T-helper 17 cell (primary cell): ENCODE measurements at places on chromosomes 13 and 19. TPM values are rescaled to one million over a fixed set of nuclear protein-coding genes. Genes with fewer than 3 reads are reported as not detected.

DNA sequence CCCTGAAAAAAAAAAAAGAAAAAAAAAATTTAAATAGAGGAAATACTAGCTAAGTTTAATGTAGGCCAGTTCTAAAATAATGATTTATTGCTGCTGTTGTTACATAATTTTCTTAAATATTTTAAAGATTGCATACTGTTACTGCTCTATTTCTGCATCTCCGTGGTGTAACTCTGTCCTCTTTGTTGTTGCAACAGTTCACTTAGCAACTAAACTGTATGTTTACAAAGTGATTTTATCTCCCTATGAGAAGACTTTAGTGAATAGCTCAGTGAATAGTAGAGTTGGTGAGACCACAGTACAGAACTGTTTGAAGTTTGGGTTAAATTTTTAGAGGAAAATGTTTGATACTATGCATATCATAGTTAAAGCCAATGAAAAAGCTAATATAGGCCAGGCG, 19.4 kb downstream of the BRCA2 start:
- H3K27ac ChIP-seq, result no peak overlapping the region
- H3K27me3 ChIP-seq, result no peaks in the 10 kb centered on the region
- peaks cover 2% of the 10 kb centered on the region for H3K36me3 ChIP-seq
- H3K4me1 ChIP-seq, result no peaks in the 10 kb centered on the region

DNA sequence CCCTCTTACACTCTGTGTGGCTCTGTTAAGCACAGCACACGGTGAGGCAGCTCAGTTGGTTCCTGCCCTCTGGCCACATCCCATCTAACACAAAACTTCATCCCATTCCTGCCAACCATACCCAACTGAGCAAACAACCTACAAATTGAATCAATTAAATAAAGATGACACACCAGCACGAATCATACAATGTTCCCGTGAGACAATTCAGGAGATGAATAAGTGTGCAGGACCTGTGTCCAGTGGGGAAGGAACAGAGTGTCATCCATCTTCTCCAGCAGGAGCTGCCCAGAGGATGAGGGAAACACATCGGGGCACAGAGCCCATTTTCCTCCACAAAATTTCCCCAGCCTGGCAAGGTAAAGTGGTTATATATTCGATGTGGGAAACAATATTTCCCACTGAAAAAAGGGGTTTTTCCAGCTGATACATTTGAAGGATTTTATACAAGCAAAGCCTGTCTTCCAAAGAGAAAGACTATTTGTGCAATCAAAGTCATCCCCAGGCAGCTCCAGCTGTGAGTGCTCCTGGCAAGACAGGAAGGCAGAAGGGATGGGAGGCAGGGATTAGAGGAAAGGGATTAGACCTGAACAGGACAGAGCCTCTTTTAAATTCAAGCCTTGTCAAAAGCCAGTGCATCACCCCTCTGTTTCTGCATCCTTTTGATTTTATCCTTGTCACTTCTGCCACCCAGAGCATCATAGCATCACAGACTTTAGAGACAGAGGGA, 240.2 kb downstream of the LHFPL6 start:
- DNase-seq, result no peak
- H3K36me3 ChIP-seq, result no peaks in the 10 kb centered on the region
- no peak overlapping the region for H3K27ac ChIP-seq

DNA sequence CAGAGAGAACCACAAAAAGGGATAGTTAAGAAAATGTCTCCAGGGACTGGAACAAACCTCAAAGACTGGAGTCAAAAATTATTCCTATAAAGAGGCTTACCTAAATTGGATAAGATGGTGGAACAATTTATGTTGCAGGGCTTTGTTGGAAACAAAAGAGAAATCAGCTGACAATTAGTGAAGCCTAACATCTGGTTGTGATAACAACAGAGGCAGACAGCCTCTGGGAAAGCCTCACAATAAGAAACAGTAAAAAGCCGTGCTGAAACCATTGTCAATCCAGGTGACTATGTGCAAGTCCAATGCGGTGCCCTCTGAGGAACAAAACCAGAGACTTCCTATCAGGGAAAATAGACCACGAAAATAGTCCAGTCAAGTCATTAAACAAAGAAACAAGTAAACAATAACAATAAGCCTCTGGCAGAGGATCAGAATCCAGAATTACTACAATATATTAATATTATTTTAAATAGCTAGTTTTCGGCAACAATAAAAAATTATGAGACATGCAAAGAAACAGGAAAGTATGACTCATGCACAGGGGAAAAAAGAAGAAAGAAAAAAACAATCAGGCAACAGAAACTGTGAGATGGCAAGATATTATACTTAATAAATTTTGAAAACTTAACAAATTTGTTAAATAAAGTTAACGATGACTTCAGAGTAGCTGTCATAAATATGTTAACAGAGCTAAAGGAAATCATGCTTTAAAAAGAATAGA, 99.7 kb upstream of the RXFP2 start:
- H3K36me3 ChIP-seq, result no peaks in the 10 kb centered on the region
- H3K4me1 ChIP-seq, result no peaks in the 10 kb centered on the region
- no peak overlapping the region for H3K27ac ChIP-seq
- DNase-seq, result no peak
- no peak overlapping the region for H3K4me3 ChIP-seq

- no peak for DNase-seq
- H3K4me3 ChIP-seq, result no peak overlapping the region
- H3K36me3 ChIP-seq, result peaks cover 4% of the 10 kb centered on the region
- H3K27ac ChIP-seq, result peak overlapping the region; percentile 99
- peaks cover 36% of the 10 kb centered on the region for H3K4me1 ChIP-seq
- H3K27me3 ChIP-seq, result no peaks in the 10 kb centered on the region
Observed at GRCh38 chr19:18308051-18308947, 14.6 kb downstream of the LSM4 start.

- peak overlapping the region; percentile 98 for H3K27ac ChIP-seq
- H3K27me3 ChIP-seq, result no peaks in the 10 kb centered on the region
- peaks cover 5% of the 10 kb centered on the region for H3K36me3 ChIP-seq
Observed at GRCh38 chr13:39036212-39036611, 1.7 kb downstream of the PROSER1 start.

GRCh38 chr19:39014037-39014436, 18.3 kb downstream of the FBXO27 start:
- peaks cover 49% of the 10 kb centered on the region for H3K27me3 ChIP-seq
- no peak for DNase-seq
- no peaks in the 10 kb centered on the region for H3K4me1 ChIP-seq
- no peaks in the 10 kb centered on the region for H3K36me3 ChIP-seq
- H3K27ac ChIP-seq, result no peak overlapping the region

DNA sequence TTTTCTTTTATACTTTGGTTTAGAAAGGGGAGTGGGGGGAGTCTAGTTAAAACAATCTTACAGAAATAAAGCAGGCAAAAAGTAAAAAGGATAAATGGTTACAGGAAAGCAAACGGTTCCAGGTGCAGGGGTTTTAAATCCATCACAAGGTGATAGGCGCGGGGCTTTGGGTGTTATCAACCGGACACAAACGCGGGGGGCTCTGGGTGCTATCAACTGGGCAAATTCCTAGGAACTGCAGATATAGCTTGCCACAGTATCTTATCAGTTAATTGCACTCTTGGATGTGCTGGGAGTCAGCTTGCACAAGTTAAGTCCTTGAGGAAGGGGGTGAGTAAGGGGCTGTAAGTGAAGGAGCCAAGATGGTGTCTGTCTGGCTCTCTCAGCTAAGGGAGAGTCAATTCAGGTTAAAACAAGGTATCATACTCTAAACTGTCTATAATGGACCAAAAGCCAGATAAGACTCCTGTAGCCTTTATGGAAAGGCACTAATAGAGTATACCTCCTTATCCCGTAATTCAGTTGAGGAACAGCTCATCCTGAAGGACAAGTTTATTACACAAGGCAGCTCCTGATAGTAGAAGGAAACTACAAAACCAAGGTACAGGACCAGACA, 32.6 kb upstream of the ZSCAN5A start:
- DNase-seq, result no peak
- H3K4me3 ChIP-seq, result no peak overlapping the region
- H3K27ac ChIP-seq, result no peak overlapping the region
- no peaks in the 10 kb centered on the region for H3K36me3 ChIP-seq
- peaks cover 4% of the 10 kb centered on the region for H3K27me3 ChIP-seq

DNA sequence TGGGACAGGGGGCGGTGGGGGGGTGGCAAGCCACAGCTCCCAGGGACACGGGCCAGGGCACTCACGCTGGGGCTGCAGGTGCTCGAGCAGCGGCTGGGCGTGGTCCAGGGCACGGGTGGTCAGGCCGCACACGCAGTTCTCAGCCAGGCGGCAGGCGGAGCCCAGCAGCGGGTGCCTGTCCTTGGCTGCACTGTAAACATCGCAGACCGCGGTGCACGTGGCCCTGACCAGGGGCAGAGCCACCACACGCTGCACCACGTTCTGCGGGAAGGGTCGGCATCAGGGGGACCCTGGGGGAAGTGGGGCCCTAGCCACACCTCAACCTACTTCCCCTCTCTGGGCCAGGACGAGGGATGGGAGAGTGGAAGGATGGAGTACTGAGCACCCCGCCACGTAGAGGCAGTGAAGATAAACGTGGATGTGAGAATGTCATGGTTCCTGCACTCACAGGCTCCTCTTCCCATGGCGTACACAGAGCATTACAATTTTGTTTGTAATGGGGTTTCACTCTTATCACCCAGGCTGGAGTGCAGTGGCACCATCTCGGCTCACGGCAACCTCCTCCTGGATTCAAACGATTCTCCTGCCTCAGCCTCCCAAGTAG, 3.4 kb downstream of the PLIN5 start:
- H3K4me3 ChIP-seq, result no peak overlapping the region
- no peak for DNase-seq
- no peaks in the 10 kb centered on the region for H3K4me1 ChIP-seq
- H3K36me3 ChIP-seq, result no peaks in the 10 kb centered on the region
- no peak overlapping the region for H3K27ac ChIP-seq

DNA sequence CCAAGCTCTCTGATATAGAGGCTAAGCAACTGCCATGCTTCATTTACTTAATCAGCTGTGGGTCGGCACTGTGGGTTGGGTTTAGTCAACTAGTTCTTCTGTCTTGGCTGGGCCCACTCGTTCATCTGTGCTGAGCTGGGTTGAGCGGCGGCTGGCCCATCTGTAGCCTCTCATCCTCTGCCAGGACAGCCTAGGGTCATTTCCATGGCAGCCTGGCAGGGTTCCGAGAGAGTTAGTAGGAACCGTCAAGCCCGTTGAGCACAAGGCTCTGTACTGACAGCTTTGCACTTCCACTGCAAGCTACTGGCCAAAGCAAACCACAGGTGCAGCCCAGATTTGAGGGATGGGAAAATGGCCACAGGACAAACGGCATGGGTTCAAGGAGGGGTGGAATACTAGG, 6.6 kb upstream of the ZNF835 start:
- H3K4me1 ChIP-seq, result no peaks in the 10 kb centered on the region
- H3K27me3 ChIP-seq, result no peaks in the 10 kb centered on the region
- no peak for DNase-seq
- peaks cover 2% of the 10 kb centered on the region for H3K36me3 ChIP-seq

- no peaks in the 10 kb centered on the region for H3K27me3 ChIP-seq
- no peak overlapping the region for H3K4me3 ChIP-seq
- H3K4me1 ChIP-seq, result peaks cover 45% of the 10 kb centered on the region
- H3K27ac ChIP-seq, result peak overlapping the region; percentile 95
- no peak for DNase-seq
Observed at GRCh38 chr19:49448432-49448786, 3.2 kb downstream of the PIH1D1 start.

GRCh38 chr13:35489050-35489449, 12.6 kb upstream of the MAB21L1 start:
- H3K27ac ChIP-seq, result no peak overlapping the region
- no peak overlapping the region for H3K4me3 ChIP-seq
- no peak for DNase-seq
- H3K36me3 ChIP-seq, result no peaks in the 10 kb centered on the region
- no peaks in the 10 kb centered on the region for H3K27me3 ChIP-seq

GRCh38 chr13:41212881-41213280, 18.5 kb upstream of the KBTBD7 start:
- no peak overlapping the region for H3K27ac ChIP-seq
- no peaks in the 10 kb centered on the region for H3K27me3 ChIP-seq
- no peak for DNase-seq
- no peak overlapping the region for H3K4me3 ChIP-seq

- H3K27me3 ChIP-seq, result peaks cover 6% of the 10 kb centered on the region
- H3K36me3 ChIP-seq, result no peaks in the 10 kb centered on the region
- no peak overlapping the region for H3K4me3 ChIP-seq
- H3K4me1 ChIP-seq, result peaks cover 2% of the 10 kb centered on the region
Observed at GRCh38 chr19:7307590-7308218, 13.5 kb upstream of the INSR start.

- H3K36me3 ChIP-seq, result no peaks in the 10 kb centered on the region
- no peak for DNase-seq
- peaks cover 8% of the 10 kb centered on the region for H3K27me3 ChIP-seq
- no peak overlapping the region for H3K27ac ChIP-seq
Observed at GRCh38 chr19:5507065-5507909, 52.1 kb downstream of the ZNRF4 start.

DNA sequence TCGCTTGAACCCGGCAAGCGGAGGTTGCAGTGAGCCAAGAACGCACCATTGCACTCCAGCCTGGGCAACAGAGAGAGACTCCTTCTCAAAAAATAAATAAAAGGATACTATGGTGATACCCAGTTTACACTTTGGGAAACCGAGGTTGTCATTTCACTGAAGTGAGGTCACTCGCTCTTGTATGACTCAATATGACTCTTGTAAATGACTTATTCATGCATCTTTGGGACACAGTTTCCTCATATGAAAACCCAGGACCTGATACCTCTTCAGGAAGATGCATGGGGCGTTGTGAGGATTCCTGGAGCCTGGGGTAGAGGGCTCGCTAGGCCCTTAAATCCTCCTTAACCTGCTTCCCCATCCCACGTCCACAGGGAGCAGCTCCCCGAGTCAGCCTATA, 4.5 kb downstream of the PSMD8 start:
- no peak overlapping the region for H3K4me3 ChIP-seq
- no peak for DNase-seq
- peaks cover 21% of the 10 kb centered on the region for H3K4me1 ChIP-seq

GRCh38 chr19:7874076-7874896, at the start of gene PRR36:
Gene PRR36 (minus strand): TSS chr19:7874390. CDS start chr19:7873689, 701 bp downstream.
- peak within 1 kb of the TSS; percentile 80 for H3K4me3 ChIP-seq
- DNase-seq, result no peak
- no peak within 1 kb of the TSS for H3K27ac ChIP-seq
- no peaks in the 10 kb centered on the region for H3K36me3 ChIP-seq

GRCh38 chr13:24931450-24932251, 164.3 kb upstream of the PABPC3 start:
- DNase-seq, result no peak
- peaks cover 37% of the 10 kb centered on the region for H3K27me3 ChIP-seq
- H3K4me3 ChIP-seq, result no peak overlapping the region
- H3K27ac ChIP-seq, result no peak overlapping the region
- no peaks in the 10 kb centered on the region for H3K4me1 ChIP-seq

Gene RAB8A
- total RNA-seq, result 97.5 TPM

Gene ZNF560
- total RNA-seq, result not detected

Gene TMEM205
- 15.3 TPM for total RNA-seq

Gene PDCD2L
- 5.9 TPM for total RNA-seq

Gene HIPK4
- total RNA-seq, result not detected

Gene SCGB2B2
- total RNA-seq, result 0.82 TPM

Gene ZNF681
- 1.5 TPM for total RNA-seq

Gene LIM2
- total RNA-seq, result not detected

Gene RNF17
- total RNA-seq, result 0.50 TPM
